ENCODE measurements at places on chromosomes 7 and 10. TPM values are rescaled to one million over a fixed set of nuclear protein-coding genes. Genes with fewer than 3 reads are reported as not detected.
A peak's percentile ranks its signal among the peaks of the same experiment; 100 is the strongest.

DNA sequence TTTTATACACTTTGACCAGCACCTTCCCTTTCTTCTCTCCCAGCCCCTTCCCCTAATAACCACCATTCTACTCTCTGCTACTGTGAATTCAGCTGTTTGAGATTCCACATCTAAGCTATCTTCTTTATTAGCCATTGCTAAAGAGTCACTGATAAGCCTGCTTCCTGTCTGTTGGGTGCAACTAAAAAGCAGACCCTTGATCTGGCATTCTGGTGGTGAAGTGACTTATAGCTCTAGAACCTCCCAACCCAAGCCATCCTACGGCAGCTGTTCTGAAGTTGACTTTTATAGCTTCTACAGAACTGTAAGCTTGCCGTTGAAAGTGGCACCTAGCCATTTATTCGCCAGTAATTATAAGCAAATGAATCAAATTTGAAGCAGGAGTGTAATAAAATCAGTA lies 105.6 kb downstream of the AHR start:
- DNase-seq: no peak

GRCh38 chr10:69333205-69333604 lies 54.9 kb downstream of the HK1 start:
- no peak for DNase-seq

DNA sequence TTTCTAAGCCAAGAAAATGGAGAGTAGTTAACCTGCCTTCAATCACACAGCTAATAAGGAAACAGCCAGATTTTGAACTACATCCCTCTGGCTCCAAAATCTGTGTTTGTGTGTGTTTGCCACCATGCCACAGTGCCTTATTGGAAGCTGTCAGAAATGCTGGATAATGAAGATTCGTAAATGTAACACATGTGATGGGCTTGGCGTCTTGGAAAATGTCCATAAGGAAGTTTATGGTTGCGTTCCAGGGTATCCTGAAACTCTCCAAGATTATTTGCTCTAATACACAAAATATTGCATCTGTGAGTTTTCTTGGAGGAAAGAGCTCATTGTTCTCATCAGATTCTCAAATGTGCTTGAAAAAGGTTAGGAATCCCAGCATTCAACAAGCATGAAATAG lies 22.7 kb downstream of the MYOF start:
- no peak for DNase-seq

DNA sequence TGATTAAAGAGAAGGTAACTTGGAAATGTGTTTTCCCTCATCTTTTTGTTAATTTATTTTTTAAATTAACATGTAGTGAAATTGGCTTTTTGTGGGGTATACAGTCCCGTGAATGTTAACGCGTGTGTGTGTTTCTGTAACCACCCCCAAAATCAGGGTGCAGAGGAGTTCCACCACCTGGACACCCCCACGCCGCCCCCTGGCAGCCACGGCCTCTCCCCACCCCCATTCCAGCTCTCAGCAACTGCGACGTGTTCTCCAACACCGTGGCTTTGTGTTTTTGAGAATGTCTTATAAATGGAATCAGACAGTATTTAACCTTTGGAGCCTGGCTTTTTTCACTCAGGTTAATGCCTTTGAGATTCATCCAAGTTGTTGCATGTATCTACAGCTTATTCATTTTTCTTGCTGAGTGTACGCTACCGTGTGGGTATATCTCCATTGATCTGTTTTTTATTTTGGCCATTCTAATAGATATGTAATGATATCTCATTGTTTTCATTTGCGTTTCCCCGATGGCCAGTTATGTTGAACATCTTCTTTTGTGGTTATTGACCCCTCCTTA lies 218.8 kb downstream of the EBF3 start:
- peak; percentile 4 for DNase-seq

DNA sequence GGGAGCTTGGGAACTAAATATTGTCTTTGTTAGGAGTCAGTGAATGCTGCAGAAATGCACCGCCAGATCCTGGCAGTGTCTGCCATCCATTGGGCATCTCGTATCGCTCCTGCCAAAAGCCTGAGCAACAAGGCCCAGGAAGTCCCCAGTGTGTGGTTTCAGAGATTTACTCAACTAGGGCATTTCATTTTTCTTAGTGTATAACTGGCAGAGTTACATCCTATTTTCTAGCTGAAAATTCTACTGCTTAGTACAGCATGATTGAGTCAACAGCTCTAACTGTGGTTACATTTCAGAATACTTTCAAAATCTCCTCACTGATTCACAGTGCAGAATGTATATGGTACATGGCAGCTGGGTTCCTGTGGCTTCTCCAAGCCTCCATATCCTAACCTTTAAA lies 95.8 kb upstream of the CREB5 start:
- no peak for DNase-seq

DNA sequence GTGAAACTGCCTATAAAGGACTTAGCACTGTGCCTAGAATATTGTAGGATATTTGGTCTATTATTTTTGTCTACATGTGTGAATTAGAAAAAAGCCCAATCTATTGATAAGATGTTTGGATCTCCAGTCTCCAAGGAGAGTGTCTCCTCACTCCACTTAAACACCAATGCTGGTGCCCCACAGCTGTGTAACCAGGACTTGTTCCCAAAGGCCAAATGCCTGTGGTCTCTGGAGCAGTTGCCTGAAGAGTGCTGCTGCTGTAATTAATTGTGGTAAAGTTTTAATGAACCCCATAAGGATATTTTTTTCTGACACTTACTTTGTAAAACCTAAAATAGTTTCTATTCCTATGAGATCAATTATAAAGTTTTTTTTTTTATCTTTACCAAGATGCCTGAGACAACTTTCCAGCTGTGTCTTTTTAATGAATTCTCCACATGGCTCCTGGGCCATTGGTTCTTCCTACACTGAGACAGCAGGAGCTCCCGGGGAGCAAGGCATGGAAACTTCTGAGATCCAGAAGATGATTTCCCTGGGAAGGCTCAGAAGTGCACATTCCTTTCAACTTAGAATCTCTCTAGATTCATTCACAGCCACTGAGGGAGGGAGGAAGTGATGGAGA lies 11.2 kb upstream of the OR2A5 start:
- DNase-seq: no peak

- DNase-seq: no peak
Measured at GRCh38 chr10:99430116-99430450, 341 bp downstream of the GOT1 start.

OR6B1 gene
- total RNA-seq: not detected

PRKAR2B gene
- total RNA-seq: 1.9 TPM
